Ammon's horn (tissue), 1 donor: ENCODE measurements at places on chromosomes 13 and 19.

GRCh38 chr13:23673867-23674605, 103.8 kb downstream of the TNFRSF19 start:
- no peak for DNase-seq

GRCh38 chr13:102355251-102355650, 46.6 kb downstream of the FGF14 start:
- no peak for DNase-seq

GRCh38 chr19:30293051-30293785, 79.0 kb upstream of the ZNF536 start:
- peak; percentile 77 for DNase-seq

GRCh38 chr19:38626401-38626800, 7.4 kb downstream of the EIF3K start:
- DNase-seq: no peak
